ENCODE measurements at places on chromosomes 1 and 21.
A peak's percentile ranks its signal among the peaks of the same experiment; 100 is the strongest.

- peak; percentile 66 for DNase-seq
Observed at GRCh38 chr1:159936273-159936904, 9.0 kb downstream of the IGSF9 start.

- DNase-seq, result no peak
Observed at GRCh38 chr1:113760102-113761080, 1.1 kb upstream of the PHTF1 start.

DNA sequence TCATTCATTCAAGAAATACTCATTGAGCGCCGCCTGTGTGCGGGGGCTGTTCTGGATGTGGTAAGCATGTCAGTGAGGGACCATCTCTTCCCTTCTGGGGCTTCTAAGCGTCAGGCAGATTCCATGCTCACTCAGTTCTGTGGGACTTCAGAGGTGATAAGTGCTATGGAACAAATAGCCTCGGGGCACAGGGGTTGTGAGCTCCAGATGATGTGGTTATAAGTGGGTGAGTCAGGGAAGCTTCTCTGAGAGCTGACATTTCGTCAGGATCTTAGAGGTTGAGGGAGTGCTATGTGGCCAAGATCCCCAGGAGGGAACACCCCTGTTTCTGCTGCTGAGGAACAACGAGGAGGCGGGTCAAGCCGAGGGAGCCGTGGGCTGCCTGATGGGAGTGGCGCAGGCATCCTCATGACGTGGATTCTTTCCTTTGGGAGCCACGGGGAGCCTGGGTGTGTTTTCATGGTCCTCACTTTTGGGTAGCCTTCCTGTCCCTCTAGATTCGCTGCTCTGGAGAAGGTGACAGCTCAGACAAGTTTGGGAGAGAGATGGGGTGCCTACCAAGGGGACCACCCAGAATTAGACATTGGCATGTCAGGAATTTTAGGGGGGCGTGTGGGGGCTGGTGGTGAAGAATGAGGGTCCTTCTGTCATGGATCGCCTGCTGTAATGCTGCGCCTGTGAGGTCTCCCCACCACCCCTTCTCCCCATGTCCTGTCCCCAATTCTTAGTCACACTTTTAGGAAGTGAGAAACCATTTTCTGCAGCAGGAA is 38.5 kb downstream of the HUNK start:
- DNase-seq, result no peak

DNA sequence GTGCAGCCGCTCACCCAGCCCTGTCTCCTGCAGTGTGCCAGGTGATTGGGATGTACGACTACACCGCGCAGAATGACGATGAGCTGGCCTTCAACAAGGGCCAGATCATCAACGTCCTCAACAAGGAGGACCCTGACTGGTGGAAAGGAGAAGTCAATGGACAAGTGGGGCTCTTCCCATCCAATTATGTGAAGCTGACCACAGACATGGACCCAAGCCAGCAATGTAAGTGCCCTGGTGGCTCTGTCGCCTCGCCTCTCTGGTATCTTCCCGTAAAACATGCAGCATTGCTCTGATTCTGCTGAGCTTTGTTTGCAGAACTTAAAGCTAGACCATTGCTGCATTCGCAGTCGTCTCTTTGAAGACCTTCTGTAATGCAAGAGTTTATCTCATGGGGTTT is 79.2 kb downstream of the ATP5PO start:
- DNase-seq, result no peak

DNA sequence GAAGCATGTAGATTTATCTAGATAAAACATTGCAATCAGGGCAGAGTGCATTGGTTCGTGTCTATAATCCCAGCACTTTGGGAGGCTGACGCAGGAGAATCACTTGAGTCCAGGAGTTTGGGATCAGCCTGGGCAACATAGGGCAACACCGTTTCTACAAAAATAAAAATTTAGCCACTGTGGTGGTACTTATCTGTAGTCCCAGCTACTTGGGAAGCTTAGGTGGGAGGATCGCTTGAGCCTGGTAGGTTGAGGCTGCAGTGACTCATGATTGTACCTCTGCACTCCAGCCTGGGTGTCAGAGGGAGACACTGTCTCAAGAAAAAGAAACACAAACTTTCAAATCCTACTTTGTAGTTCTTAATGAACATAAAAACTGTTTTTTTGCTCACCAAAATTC is 64.2 kb upstream of the RCC1 start:
- no peak for DNase-seq

- no peak for DNase-seq
Observed at GRCh38 chr1:227791425-227792143, 23.9 kb upstream of the PRSS38 start.

- no peak for DNase-seq
Observed at GRCh38 chr21:40680311-40680710, 166.6 kb downstream of the DSCAM start.

- no peak for DNase-seq
Observed at GRCh38 chr21:31078796-31079195, 40.5 kb upstream of the KRTAP19-8 start.

DNA sequence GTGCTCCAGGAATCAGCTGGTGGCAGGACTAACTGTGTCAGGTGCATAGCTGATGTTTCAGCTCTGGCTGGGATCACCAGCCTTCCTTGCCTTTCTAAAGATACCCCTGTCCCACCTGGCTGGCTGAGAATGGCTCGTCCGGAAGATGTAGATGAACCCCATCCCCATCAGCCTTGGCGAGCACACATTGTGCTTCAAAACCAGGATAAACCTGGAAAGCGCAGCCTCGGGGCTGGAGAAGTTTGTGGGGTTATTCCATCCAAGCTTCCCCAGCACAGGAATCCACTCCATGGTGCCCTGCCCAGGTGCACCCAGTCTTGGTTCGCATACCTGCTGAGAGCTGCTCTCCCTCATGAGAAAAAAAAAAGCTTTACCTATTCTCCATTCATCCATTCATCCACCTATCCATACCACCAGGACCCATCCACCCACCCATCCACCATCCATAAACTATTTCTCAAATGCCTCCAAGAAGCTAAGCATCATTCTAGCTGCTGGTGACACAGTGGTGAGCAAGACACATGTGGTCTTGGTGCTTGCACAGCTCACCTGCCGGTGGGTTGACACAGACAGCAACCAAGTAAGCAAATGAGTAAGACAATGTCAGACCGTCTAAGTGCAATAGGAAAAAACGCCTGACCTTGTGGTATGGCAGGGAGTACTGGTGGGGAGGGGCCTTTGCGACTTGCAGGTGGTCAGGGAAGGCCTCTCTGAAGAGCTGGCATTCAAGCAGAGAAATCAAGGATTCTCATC is 94.0 kb downstream of the DMRTB1 start:
- DNase-seq, result no peak

- DNase-seq, result no peak
Observed at GRCh38 chr1:47340227-47340626, 6.6 kb downstream of the CMPK1 start.

- no peak for DNase-seq
Observed at GRCh38 chr1:241503444-241503843, 16.1 kb downstream of the FH start.

GRCh38 chr1:71097428-71097827 is 16.6 kb upstream of the ZRANB2 start:
- no peak for DNase-seq

DNA sequence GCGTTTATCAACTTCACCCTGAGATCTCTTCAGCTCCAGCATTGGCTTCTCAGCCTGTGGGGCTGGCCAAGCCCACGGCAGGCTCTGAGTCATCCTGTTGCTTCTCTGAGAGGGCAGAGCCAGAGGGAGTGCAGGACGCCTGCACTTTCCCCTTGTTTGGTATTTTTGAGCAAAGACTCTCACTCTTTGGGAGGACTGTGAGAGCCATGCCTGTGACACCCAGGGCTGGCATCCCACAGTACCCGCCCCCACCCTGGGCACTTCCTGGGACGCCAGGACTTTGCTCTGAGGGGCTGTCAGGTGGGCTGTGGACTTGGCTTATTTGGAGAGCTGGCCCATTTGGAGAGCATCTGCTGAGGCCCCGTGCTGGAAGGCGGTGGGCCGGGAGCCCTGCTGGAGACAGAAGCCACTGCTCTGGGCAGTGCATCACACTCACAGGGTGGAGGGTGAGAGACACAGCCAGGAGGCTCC is 37.4 kb downstream of the VANGL1 start:
- DNase-seq, result no peak

- peak; percentile 94 for DNase-seq
Observed at GRCh38 chr1:206579747-206580437, 32.4 kb downstream of the EIF2D start.

DNA sequence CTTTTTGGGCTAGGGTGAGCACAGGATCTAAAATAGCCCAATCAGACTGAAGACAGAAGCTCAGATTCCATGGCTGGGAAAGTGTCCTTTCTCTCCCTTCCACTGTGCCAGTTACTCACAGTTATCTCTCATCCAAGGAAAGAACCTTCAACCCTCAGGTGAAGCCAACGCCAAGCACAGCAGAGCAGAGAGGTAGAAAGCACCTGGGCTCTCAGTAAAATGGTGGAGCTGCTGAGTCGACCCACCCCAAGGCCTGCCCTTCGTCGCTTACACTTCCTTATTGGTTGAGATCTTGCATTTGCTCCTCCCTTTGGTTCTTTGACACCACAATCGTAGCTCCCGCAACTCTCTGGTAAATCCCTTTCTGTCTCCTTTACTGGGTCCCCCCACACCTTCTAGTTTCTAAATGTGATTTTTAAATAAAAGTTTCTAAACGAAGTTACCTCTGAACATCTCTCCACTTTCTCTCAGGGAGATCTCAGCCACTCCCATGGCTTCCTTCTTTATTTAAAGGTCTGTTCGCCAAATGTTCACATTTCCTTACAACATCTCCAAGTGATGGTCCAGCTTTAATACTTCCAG is 27.5 kb upstream of the SLC30A1 start:
- peak; percentile 41 for DNase-seq

GRCh38 chr21:34510148-34511142 is 1.6 kb downstream of the KCNE1 start:
- peak; percentile 28 for DNase-seq

- no peak for DNase-seq
Observed at GRCh38 chr1:40987439-40988276, 8.2 kb downstream of the CTPS1 start.

DNA sequence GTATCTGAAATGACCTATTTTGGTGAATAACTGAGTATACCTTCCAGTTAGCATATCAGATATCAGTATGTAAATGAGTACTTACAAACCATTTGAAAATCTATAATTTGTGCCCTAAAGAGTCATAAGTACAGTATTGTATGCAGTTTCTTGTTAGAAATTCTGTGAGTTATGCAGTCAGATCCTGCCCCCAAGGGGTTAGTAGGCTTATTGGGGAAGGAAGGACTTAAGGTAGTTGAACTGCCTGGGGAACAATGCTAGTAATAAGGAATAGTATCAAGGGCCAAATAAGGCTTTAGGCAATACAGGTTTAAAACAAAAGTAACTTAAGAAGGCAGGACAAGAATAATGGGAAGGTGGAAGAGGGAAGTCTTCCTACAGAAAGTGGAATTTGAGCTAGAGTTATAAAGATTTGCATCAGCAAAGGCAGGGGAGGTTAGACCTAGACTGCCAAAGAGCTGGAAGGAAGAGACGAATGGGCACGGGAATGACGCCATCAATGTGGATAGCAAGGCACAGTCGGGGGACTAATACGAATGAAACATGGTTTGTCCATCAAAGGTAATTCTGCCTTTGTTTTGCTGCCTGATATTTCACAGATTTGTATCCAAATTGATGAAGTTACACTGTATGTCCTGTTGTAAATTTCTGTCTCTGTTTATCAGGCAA is 182.9 kb upstream of the DPYD start:
- DNase-seq, result no peak

GRCh38 chr21:43644609-43645008 is 14.7 kb downstream of the HSF2BP start:
- DNase-seq, result no peak

DNA sequence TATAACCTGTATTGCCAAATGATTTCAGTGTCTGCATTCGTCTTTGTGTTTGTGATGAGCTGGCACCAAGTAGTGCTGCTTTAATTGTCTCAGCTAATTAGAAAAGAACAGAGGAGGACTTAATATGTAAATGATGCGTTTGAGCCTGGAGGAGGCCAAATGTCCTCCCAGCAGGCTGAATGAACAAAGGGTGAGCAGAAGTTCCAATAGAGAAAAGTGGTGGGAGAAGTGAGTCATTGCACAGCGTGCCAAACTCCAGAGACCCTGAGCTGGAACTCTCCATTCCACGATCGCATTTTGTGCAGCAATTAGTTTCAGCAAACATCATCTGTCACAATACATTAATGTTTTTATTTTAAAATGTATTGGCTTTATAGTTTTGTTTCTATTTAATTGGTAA is 17.9 kb downstream of the ETV3L start:
- no peak for DNase-seq

DNA sequence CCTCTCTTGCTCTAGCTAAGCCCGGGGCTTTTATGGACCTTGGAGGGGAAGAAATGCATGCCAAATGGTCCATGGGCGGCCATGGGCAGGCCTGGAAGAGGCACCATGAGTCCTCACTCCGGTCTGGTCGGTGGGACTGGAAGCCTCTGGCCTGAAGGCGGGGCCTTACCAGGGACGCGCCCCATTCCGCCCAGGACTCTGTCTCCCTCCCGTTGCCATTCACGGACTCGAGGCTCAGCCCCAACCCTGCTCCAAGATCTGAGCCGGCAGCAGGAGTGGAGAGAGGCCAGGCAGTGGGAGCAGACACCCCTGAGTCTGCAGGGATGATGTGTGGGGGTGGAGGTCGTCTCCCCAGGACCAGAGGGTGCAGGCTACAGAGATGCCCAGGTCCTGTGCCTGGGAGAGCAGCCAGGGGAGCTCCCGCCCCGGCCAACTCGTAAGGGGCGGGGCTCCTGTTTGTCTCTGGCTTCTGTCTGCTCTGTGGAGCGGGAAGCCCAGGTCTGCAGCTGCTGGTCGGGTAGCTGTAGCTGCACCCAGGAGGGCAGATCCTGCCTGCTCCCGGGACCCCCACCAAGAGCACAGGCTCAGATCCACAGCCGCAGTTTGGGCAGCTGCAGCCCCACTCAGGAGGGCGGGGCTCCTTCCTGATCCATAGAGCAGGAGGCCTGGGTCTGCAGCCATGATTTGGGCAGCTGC is 8.3 kb upstream of the KANK4 start:
- DNase-seq, result no peak

DNA sequence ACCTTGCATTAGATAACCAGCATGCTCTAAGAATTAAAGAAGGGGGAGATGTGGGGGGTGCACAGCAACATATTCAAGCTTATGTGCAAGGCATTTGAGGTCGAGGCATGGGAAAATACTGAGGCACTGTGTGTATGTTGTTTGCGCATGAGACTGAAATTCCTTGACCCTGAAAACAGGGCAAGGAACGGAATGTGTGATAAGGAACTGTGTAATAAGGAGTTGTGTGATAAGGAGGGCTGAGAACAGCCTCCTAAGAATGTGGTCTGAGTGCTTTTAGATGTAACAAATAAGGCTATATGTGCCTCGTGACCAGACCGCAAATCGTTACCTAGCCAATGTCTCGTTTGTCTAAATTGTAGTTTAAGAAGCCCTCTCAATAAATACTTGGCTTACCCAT is 26.5 kb upstream of the ITLN1 start:
- DNase-seq, result no peak

GRCh38 chr1:30473922-30474817 is 249.2 kb downstream of the MATN1 start:
- no peak for DNase-seq

GRCh38 chr1:63746129-63746864 is 27.5 kb upstream of the ROR1 start:
- no peak for DNase-seq

Data from CD8-positive, alpha-beta T cell (primary cell).